Smooth muscle cell of the brain vasculature (primary cell): ENCODE measurements at places on chromosomes 2 and 18.

DNA sequence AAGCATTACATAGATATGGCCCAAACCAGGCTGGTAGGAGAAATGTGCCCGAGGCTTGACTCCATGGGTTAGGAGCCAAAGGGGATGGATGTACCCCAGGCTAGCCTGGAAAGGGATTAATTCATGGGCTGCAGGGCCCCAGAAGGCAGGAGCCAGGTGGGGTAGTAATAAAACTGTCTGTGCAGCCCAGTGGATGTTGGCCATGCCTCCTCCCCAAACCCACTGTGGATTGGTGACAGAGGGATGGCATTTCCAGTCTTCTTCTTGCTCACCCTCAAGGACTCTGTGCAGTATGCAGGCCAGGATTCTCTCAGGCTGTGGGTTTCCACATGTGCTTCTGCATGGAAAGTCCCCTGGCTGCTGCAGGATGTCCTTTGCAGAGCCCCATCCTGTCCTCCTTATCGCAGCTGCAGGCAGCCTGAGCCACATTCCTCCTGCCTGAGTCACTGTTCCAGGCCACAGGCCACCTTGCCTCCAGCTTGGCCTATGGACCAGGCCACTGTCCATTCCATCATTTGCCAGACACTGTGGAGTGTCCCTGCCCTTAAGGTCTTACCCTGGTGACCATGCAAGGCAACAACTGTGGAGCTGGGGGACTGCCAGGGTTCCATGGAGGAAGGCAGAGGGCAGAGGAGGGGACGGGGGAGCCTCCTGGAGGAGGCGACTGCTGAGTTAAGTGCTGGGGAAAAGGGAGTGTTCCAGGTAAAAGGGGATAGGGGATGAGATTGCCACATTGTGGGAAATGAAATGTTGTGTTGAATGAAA is 38.9 kb downstream of the INO80C start:
- no peak for DNase-seq

DNA sequence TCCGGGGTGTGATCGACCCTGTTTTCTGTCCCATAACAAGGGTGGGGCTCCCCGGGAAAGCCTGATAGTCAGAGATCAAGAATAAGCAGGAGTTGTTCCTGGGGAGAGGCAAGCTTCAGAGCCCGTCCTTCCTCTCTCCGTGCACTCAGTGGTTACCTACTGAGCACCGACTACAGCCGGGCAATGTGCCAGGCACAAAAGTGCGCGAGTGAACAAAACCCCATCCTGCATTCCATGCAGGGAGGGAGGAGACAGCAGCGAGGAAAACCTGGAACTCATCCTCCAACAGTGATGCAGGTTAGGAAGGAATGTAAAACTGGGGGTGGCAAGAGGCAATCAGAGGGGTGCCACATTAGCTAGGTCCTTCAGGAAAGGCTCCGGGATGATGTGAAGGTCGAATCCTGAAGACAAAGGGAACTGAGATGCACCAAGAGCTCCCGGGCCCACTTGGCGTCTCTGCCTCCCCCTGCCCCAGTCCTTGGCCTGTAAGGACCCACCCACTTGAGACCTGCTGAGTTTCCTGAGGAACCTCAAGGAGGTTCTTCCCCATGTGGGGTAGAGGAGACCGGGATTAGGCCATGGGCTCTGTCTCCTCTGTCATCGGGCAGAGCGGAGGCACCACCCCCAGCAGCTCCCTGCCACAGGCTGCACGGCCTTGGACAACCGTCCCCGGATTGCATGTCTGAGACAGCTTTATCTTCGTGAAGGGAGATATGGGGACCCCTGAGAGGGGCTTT is 198.2 kb downstream of the NDUFA10 start:
- DNase-seq = no peak

GRCh38 chr2:183035298-183035953 is 2.8 kb downstream of the NCKAP1 start:
- no peak for DNase-seq

GRCh38 chr2:75798569-75798968 is 87.9 kb upstream of the GCFC2 start:
- DNase-seq = no peak

DNA sequence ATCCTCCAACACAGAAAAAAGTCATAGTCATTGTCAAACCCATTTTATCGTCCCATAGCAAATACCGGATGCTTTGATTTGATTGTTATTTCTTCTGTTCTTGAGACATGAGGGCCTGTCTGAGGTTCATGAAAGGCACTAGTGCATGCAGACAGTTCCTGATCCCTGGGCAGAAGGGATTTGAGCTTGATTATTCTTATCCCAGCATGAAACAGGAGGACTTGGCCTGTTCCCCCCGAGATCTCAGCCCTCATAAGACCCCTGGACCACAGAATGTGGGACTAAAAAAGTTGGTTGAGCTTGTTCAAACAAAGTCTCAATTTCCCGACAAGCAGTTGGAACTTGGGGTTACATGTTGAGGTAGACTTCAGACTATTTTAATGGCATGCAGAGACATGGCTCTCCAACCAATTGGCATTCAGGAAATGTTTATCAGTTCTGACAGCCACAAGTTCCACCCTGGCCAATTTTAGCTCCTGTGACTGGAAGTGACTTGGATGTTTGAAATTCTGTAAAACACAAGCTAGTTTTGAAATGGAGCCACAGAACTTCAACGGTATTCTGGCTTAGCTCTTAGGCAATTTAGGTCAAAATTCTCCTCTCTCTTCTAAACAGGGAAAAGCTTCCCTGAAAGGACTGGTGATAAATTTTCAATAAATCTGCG is 366.9 kb upstream of the SLC14A2 start:
- no peak for DNase-seq

DNA sequence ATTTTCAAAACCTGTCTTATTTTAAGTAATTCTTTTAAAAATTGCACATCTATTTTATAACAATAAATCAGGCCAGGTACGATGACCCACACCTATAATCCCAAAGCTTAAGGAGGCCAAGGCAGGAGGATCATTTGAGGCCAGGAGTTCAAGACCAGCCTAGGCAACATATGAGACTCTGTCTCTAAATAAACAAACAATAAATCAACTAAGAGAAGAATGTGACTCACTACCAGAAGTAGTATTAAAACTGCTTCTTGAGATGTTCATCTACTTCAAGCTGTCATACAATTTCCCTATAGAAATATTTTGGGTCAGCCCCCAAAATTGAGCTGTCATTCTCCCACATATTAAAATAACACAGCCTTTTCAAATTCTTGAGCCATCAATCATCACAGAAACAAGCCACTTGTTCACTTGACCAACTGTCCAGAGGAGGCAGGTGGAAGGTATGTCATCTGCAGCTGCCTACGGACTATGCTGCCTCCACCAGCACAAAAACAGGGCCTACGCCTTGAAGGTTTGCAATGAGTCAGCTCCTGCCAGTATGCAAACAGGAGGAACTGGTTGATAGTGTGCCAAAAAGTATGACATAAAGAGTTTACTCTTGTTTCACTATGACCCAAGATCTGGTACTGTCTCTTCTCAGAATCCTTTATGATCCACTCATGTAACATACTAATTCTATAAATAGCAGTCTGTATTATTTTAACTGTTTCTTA is 33.6 kb downstream of the KIDINS220 start:
- DNase-seq = peak; percentile 64

- no peak for DNase-seq
These were observed 224.7 kb downstream of the MTX2 start for GRCh38 chr2:176493909-176494308.

- DNase-seq = no peak
These were observed 20.4 kb downstream of the EDAR start for GRCh38 chr2:108968619-108969018.

DNA sequence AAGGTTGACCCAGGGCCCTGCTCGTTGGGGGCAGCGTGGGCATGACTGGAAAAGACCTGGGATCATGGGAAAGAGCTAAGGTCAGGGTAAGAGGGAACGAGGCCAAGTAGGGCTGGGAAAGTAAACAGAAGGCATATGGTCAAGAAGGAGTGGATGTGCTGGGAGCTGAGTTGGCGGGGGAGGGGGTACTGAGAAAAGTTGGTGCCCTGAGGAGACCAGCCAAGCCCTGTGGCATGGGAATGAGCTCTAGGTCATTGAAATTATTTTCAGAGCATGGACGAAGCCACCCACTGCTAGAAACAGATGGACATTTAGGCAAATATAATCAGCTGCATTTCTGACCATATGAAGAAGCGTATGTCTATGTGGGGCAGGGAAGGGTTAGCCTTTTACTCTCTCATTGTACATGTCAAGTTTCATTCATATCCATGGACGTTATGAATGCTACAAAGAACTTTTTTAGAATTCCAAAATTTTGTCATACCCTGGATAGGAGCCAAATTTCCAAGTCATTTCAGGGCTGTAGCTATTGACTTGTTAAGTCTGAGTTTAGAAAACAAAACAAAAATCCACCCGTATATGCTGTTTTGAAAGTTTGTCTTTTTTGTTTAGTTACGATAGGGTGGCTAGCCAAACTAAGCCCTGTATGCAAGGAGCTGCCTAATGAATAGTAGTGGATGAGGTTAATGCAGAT is 19.1 kb downstream of the MAPRE2 start:
- DNase-seq = no peak

DNA sequence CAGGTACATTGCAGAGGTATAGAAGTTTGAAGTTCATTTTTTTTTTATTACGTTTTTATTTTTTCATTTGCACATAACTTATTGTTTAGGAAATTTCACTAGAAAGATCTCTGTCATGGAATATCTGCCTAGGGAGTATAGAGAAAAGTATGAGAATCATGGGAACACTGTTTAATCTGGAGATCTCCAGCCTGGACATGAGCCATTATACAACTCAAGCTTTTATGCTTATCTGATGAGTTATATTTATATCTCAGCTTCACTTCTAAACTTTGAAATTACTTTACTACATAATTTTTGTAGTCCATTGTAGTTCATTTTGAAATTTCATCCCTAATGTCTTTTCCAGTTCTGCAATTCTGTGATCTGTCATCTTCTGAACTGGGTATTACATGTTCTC is 515.6 kb downstream of the ERBB4 start:
- no peak for DNase-seq

DNA sequence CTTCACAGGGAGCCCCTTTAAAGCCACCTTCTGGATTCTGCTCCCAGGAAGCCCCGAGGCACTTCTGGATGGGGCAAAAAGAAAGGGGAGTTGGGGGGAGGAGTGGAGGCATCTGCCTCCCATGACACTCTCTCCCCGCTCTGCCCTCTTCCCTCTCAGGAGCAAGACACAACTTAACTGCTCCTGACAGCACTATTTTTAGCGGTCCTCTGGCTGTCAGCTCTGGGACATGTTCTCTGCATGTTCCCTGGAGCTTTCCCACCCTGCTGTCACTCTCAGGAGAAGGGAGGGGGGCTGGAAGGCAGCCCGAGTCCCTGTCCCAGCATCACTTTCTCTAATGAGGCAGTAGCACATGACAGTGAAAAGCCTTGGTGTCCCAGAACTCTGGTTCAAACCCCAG is 32.3 kb downstream of the PLB1 start:
- DNase-seq = no peak

DNA sequence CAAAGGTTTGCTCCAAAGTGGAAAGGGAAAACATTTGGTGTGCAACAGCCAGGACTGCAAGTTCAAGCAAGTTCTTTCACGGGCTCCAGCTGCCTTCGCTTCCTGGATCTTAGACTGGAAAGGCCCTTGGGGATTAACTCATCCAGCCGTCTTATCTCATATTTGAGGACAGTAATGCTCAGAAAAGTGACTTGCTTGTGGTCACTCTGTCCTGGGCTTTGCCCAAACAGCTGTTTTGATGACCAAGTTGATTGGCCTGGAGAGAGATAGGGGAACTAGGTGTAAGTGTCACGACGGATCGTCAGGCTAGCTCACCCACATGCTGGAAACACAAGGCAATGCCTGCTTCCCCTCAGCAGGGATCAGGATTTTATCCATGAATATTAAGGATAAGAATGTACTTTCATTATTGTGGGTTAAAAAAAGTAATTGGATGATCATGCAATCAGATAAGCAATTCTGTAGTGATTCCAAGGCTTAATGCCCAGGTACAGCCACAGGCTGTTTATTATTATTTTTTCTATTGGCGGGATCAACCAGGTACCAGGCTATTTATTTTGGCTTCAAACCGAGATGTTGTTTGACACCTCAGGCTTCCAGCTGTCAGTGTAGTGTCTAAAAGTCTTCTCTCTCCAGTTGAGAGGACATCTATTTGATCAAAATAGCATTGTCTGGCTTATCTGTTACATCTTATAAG is 162.5 kb upstream of the EPAS1 start:
- DNase-seq = no peak

- no peak for DNase-seq
These were observed 15.7 kb downstream of the PHOSPHO2 start for GRCh38 chr2:169709981-169710380.

GRCh38 chr2:7456762-7457161 is 539.5 kb downstream of the RNF144A start:
- no peak for DNase-seq

GRCh38 chr2:194735837-194736542 is 921.0 kb upstream of the SLC39A10 start:
- no peak for DNase-seq

GRCh38 chr2:197122821-197123220 is 187.8 kb downstream of the ANKRD44 start:
- no peak for DNase-seq

DNA sequence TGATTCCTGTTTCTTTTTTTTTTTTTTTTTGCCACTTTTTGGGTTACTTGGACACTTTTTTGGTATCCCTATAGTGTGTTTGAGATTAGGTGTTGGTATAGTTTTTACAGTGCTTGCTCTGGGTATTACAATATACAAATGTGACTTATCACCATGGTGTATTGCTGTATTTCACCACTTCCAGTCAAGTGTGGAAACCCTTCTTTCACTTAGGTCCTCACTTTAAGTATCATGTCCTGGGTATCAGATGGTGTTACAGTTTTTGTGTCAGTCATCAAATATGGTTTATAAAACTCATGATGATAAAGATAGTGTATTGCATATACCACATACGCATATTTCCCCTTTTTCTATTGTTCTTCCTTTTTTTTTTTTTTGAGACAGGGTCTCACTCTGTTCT is 1.8 kb downstream of the ATP9B start:
- no peak for DNase-seq

DNA sequence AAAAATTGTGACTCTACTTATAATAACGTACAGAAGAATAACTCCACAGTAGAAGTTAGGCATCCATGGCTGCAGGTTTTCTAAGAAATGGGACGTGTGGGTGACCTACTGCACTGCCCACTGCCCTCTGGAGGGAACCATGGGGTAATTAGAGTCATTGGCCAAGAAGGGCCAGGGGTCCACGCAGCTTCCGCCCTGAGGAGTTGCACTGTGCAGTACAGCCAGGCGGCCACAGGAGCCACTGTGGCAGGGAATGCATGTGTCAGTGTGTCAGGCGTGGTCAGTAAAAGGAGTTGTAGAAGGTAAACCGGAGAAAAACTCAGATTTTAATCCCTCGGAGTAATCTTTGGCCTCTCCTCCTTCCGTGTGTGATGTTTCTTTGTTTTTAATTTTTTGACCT is 24.8 kb downstream of the NCK2 start:
- DNase-seq = no peak

DNA sequence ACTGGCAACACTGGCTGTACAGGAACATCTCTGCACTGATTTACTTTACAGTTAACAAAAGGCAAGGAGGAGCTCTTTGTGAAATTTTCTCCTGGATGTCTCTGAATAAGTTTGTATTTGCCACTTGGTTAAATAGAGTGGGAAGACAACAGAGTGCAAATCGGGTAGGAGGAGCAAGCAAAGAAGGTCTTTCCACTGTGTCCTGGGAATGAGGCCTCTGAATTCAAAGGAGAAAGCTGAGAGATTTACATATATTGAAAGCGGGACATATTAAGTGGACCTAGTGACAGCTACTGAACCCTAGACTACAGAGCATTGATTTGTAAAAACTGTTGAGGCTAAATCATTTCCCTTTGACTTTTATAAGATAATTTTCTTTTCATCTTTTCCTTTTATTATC is 117.4 kb upstream of the CHRNA1 start:
- no peak for DNase-seq

- no peak for DNase-seq
These were observed 10.6 kb downstream of the RRM2 start for GRCh38 chr2:10132996-10133647.

GRCh38 chr18:35051641-35052377 is 10.6 kb downstream of the MAPRE2 start:
- no peak for DNase-seq
